ENCODE measurements at places on chromosomes 2 and 18.

DNA sequence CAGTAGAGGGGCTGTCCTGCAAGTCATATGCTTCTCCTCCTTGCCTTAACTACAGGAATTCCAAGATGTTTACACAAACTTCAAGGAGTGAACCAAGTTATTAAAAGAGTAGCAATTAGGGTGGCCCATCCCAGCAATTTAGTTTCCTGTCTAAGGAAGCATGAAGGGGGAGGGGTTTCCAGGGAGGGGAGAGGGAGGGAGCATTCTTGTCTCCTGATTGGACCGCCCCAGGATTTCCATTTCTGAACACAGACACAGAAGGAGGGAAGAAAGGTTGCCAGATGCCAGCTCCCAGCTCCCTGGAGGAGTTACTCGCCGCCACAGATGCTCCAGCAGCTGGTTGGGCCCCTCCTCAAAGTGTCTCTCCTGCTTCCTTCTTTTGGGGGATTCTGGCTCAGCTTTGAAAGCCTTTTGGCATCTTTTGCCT, 107.6 kb downstream of the TRIB2 start:
- DNase-seq = peak; percentile 78

DNA sequence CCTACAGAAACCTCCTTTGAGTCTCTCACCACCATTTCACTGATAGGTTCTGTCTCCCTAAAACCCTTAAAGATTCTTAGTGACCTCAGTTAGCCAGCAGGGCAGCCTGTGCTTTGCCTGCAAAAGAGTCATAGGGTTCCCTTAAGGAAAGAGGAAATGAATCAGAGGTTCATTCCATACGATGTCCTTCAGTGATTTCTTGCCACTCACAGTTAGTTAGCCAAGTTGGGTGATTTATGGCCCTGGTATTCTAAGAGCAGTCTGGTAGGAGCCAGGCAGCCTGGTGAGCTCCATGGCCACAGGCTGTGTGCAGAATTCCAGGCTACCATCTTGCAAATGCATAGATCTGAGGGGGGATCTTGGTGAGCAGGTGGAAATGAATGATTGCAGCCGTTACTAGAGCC, 18.7 kb upstream of the CCBE1 start:
- peak; percentile 98 for DNase-seq

DNA sequence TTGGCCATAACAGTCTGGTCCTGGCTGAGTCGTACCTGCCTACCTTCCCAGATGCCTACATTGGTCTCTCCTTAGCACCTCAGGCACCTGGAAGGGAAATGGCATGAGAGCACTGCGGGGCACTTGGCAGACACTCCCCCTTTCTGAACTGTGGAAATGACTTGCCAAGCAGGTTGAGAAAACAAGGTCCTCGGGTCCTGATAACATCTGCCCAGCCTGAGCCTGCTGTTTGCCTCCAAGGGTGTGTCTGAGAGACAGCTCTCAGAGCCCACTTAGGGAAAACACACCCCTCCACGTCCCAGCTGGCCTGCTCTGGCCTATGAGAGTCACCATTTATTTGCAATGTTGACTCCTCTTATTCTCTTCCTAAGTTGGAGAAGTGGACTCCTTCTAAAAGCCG, 10.5 kb downstream of the FAM110C start:
- no peak for DNase-seq

DNA sequence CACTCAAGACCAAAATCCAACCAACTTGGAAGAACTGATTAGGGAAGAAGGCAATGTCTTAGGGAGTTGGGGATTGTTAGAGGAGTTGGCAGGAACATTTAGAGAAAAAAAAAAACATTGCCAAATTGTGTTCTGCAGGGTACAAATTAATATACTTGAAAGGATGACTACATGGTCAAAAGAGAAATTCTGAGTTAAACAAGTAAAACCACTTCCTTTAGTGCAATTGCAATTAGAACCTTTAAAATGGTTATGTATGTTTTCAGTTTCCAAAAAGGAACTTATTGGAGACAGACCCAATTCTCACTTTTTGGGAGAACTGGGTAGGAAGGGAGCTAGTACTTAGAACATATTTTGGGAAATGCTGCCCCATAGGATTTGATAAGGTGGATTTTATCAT, 137.9 kb downstream of the GPD2 start:
- no peak for DNase-seq

DNA sequence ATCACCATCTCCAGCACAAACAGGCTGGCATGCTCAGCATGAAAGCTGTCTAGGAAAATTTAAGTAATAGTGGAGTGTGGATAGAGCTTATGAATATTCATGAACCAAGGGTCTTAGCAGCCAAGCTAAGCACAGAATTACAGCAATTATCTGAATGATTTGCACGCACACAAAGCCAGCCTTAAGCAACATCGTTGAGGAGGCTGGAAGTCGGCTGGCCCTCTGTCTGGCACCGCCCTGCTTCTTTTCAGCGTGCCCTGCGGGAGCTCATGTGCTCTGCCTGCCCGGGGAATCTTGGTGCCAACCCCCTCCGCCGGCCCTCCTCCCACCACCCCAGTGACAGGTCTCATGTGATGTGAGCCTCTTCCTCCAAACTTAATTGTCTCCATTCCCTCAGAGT, 540.1 kb downstream of the CMPK2 start:
- DNase-seq = no peak

DNA sequence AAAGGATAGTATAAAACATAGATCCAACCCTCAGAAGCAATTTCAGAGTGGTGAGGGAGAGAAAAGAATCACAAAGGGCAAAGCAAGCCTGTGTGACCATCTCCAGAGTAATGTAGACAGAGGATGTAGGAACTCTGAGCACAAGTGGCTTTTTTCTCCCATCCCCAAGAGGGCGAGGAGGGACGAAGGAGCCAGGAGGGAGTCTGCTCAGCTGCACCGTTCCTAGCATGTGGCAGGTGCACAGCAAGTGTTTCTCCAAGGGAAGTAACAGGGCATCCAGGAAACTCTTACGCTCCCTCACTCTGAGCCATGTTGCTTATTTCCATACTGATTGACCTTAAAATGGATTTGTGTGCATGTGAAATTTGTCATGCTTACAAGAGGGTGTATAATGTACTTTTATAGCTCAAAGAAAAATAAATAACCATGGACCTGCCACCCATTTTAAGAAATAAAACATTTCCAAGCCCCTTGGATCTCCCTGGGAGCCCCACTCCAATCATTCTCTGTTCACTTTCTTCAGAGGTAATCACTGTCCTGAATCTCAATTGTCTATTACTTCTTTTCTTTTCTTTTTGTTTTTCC, 37.8 kb upstream of the SEC11C start:
- no peak for DNase-seq

- DNase-seq = peak; percentile 32
These were observed 158.3 kb downstream of the ANTXR1 start for GRCh38 chr2:69171116-69171896.

GRCh38 chr2:100529900-100530299, 32.9 kb upstream of the PDCL3 start:
- DNase-seq = no peak
